ENCODE measurements at places on chromosomes 16 and 17.

GRCh38 chr17:72515291-72516065 is 394.7 kb downstream of the SOX9 start:
- DNase-seq, result no peak

- no peak for DNase-seq
Measured at GRCh38 chr17:31794111-31794510, 64.9 kb downstream of the COPRS start.

GRCh38 chr17:58710948-58711552 is 18.6 kb downstream of the RAD51C start:
- no peak for DNase-seq

GRCh38 chr17:561116-561515 is 153.5 kb downstream of the VPS53 start:
- DNase-seq, result no peak

GRCh38 chr17:76444518-76445311 is 8.2 kb downstream of the UBE2O start:
- DNase-seq, result no peak

- no peak for DNase-seq
Measured at GRCh38 chr17:31309556-31309955, 4.3 kb downstream of the EVI2B start.

DNA sequence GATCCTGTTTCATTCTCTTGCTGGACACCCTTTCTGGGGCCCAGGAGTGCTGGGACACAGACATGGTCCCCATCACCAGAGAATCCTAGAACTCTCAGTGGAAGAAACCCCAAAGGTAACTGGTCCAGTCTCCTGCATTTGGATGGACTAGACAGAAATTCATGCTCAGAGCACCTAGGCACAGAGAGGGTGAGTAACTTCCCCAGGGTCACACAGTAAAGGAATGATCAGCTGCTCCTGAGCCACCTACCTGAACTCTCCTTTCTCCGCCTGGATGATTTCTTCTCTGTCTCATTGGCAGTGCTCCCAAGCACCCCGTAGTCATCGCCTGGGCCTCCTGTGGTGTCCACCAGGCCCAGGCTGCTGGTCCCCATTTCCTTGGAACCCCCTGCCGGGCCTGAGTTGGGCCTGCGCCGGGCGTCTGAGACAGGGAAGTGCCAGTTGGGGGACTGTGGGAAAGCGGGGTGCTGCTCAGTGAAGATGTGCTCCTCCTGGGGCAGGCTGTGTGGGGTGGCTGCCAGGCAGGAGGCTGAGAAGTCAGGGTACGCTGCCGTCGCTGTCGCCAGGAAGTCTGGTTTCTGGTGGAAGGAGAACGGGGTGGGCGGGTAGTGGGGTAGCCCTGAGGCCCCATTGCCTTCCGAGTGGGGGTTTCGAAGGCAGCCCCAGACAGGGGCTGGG is 767 bp downstream of the MEOX1 start:
- DNase-seq, result no peak

DNA sequence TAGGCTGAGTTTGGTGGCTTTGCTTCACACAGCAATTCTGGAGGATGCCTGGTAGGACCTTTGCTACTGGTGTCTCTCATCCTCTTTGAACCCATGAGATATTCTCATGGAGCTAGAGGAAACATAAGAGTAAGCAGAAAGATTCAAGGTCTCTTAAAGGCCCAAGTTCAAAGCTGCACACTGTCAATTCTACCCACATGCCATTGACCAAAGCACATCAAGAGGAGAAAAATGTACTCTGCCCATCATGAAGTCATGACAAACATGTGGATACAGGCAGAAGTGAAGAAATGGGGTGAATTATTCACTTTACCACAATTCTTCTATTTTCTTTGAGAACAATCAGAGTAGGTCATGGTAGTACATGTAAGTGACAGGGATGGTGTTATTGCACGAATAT is 13.1 kb downstream of the SKA2 start:
- no peak for DNase-seq

DNA sequence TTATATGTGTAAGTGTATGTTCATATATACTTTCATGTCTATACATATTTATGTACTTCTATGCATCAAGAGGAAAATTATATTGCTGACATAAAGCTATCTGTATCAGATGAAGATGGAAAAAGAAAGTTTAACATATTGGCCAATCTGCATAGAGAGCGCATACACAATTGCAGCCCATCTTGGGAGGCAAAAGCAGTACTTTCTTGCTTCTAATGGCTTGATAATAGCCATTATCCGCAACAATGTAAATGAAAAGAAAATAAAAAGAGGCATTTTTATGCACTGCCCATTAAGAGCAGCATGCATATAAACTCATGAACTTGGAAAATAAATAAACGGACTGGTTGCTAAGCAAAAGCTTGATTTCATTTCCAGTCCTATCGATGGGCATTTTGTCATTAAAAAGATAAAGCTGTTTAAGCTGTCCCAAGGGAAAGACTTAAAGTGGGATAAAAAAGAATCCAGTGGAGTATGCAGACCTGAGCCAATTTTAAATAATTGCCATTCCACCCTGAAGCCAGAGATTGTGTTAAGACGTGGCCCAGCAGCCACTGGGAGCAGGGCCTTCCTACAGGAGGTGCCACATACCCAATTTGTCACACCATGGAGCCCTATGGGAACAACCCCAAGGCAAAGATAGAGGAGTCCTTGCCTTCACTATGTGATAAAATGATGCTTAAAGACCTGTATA is 183.6 kb upstream of the CDH11 start:
- no peak for DNase-seq

GRCh38 chr17:68257934-68258333 is 10.1 kb downstream of the AMZ2 start:
- DNase-seq, result no peak

GRCh38 chr17:81386141-81386645 is 9.1 kb upstream of the BAHCC1 start:
- DNase-seq, result no peak

GRCh38 chr16:89738538-89739317 is 17.4 kb downstream of the ZNF276 start:
- no peak for DNase-seq

DNA sequence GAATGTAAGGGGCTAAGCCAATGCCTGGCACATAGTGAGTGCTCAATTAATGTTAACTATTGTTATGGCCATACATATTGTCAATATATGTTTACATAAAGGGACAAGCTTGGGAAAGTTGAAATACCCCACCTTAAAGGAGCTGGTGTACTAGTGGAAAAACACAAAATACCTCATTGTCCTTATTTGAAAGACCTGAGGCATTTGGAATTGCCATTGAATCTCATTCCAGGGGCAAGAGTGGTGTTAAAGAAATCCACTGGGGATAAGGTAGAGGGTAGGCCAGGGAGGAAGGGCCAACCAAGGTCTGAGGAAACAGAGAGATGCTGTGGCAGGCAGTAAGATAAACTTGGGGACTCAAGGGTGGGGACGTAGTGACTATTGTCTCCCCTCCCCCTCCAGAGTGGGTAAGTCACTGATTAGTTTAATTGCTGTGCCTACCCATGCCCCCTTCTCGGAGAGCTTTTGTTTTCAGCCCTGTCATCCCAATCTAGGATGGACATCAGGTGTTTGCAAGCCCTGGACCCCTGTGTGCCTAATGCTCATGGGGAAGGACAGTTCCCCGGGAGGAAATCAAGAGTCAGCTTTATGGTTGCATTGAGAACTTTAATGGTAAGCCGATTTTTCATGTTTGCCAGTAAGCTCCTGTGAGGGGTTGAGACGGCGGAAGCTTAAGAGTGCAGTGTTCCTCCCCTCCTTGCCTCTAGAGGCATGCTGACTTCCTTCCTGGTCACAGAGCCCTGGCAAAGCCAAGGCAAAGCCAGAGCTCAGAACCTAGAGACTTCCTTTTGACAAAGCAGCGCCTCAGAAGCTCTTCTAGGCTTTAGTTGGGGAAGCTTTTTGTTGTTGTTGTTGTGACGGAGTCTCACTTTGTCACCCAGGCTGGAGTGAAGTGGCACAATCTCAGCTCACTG is 2.5 kb upstream of the HEATR9 start:
- no peak for DNase-seq

GRCh38 chr17:27965224-27965623 is 72.1 kb upstream of the LYRM9 start:
- no peak for DNase-seq

DNA sequence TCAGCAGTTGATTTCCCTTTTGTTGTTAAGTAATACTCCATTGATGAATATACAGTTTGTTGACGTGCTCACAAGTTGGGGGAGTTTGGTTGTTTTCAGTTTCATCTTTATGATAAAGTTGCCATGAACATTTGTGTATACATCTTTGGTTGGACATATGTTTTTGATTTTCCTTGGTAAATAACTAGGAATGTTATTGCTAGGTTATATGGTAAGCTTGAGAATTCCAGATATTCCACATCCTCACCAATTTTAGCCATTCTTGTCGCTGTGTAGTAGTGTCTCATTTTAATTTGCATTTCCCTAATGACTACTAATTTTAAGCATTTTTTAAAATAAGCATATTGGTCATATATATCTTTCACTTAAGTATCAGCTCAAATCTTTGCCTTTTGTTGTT is 55.0 kb upstream of the RASL10B start:
- DNase-seq, result no peak

DNA sequence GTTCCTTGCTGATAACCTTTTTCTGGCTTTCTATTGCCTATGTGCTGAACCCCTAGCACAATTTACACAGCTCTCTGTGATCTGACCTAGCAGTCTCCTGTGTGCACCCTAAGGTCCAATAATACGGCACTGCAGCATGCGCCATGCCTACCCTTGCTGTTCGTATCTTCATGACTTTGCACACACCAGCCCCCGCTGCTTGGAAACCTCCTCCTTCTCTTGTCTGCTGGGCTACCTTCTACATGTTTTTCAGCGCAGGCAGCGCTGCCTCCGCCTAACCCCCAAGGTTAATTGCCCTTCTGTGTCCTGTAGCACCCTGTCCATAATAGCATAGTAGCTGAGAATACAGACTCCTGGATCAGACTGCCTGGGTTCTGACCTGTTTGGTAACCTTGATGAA is 1.4 kb downstream of the STARD3 start:
- no peak for DNase-seq

GRCh38 chr17:2075336-2076086 is 20.6 kb downstream of the HIC1 start:
- DNase-seq, result no peak

DNA sequence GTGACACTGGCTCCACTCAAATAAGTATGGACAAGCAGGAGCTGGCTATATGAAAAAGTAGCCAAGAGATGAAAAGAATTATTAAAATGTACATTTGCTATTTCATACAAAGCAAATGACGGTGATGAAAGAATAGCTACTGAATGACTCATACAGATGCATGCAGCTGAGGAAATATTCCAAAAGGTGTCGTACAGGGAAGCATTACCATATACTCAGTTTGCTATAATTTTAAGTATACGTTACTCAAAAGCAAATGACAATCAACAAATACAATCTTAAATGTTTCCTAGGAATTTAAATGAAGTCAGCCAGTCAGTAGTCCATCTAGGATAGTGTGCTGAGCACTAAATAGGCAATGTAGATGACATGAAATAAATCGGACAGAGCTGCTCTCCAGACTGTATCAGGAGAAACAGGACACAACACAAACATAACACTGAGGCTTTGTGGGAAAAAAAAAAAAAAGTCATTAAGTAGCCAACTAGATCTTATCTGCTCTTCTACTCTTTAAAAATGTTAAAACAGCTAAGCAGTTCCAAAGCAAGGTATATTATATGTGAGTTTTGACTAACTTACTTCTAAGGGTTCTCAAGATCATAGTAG is 65.0 kb downstream of the NCOR1 start:
- DNase-seq, result no peak

- no peak for DNase-seq
Measured at GRCh38 chr17:80031691-80032430, 3.8 kb downstream of the TBC1D16 start.

- DNase-seq, result no peak
Measured at GRCh38 chr17:69761011-69761410, 314.0 kb upstream of the KCNJ16 start.

DNA sequence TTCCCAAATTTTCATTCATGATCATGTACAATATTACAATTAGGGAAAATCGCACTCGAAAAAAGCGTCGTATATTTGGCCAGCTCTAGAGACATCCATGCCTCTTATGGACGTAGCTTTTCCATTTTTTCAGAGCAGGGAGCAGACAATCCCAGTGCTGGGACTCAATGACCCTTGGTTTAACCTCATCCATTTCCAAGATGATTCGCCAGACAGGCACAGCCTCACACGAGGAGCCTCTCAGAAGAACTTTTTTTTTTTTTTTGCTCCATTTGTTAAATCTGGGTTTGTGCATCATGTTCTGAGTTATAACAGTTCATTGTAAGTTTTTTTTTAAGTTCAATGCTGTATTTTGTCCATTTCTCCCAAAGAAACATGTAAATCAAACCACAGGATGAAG is 92.1 kb downstream of the ZDHHC7 start:
- no peak for DNase-seq

GRCh38 chr16:3099732-3100499 is 822 bp upstream of the ZSCAN10 start:
- peak; percentile 79 for DNase-seq

DNA sequence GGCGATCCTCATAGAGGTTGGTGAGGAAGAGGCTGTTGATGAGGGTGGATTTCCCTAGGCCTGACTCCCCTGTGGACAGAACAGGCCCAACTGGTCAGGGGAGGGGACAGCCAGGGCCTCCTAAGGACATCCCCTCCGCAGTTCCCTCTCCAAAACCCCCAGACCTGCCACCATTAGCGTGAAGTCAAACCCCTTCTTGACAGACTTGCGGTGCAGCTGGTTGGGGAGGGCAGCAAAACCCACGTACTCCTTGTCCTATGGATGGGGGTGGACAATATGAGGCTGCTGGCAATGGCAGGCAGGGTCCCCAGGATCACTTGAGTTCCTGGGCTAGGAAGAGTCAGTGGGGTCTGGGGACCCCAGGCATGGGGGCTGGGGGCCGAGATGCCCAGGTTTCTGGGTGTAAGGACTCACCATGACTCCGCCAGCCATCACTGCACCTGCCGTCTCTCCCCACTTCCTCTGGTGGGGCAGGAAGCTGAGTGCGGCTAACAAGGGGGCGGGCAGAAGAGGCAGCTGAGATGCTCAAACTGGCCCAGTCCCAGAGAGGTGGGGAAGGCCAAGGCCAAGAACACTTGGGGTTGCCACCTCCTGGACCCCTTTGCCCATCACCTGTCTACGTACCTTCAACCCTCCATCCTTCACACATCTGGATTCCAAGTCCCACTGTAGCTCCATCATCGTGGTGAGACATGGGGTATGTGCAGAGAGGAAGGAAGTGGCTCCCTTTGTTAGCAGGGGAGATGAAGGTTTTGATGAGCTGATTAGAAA is at the start of gene SEPTIN1:
Gene SEPTIN1, minus strand, starts transcription at position 451 of the 771 bp plus-strand sequence. Its CDS starts 19 bp downstream, at position 432.
- DNase-seq, result peak; percentile 64

GRCh38 chr17:61404913-61405685 is 5.5 kb downstream of the TBX2 start:
- no peak for DNase-seq

- peak; percentile 17 for DNase-seq
Measured at GRCh38 chr17:72725433-72726068, 366.9 kb downstream of the SLC39A11 start.
